ENCODE measurements at places on chromosomes 16 and 17. TPM values are rescaled to one million over a fixed set of nuclear protein-coding genes. Genes with fewer than 3 reads are reported as not detected.

- no peaks in the 10 kb centered on the region for H3K27me3 ChIP-seq
- H3K36me3 ChIP-seq, result peaks cover 78% of the 10 kb centered on the region
- H3K27ac ChIP-seq, result no peak overlapping the region
- H3K4me3 ChIP-seq, result no peak overlapping the region
- no peak for DNase-seq
- peaks cover 4% of the 10 kb centered on the region for H3K4me1 ChIP-seq
Measured at GRCh38 chr16:84071121-84071520, 28.5 kb upstream of the SLC38A8 start.

DNA sequence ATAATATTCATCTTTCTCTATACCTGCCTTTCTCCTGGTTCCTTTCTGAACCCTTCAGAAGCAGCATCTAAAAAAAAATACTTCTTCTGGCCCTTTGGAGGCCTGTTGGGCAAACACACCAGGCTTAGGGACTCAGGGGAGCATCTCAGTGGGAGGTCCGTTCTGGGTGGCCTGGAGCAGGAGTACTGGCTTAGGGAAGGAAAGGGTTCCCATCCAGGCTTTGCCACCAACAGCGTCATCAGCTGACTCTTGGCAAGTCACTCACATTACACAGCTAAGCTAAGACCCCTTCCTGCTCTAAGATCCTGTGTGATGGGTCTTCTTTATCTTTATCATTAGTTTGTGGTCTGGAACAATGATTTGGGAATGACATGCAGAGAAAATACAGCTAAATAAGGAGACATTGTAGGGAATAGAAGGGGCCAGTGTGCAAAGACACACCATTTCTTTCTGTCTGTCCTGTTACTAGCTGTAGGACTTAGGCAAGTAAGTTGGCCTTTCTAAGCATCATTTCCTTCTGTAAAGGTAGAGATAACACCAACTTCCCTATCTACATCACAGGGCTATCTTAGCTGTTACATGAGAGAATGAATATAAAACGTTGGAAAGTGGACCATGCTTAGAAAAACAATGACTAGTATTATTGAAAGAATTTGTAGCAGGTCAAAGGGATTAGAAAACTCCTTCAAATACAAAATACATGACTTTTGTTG is 9.9 kb downstream of the PCTP start:
- H3K27me3 ChIP-seq, result no peaks in the 10 kb centered on the region
- no peak overlapping the region for H3K27ac ChIP-seq
- no peak for DNase-seq
- H3K36me3 ChIP-seq, result no peaks in the 10 kb centered on the region
- no peak overlapping the region for H3K4me3 ChIP-seq

DNA sequence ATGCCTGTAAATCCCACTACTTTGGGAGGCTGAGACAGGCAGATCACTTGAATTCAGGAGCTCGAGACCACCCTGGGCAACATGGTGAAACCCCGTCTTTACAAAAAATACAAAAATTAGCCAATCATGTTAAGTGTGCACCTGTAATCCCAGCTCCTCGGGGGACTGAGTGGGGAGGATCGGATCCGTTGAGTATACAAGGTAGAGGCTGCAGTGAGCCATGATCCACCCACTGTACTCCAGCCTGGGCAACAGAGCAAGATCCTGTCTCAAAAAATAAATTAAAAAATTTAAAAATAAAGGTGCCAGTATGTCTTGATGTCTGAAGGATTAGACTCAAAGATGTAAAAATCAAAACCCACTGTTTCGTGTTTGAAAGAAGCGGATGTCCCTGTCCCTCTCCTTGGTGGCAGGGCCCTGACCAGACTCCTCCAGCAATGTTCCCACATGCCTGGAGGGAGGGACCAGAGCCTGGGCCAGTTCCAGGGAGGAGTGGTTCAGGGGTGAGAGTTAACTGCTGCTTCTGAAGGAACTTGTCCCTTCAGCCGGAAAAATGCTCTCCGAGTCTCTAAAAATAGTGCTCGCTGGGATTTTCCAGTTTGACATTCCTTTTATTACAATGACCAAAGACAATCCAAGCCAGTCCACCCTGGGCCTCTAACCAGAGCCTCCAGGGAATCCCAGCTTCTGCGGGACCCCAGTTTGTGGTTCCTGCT is 9.4 kb upstream of the CMTM4 start:
- H3K27ac ChIP-seq, result no peak overlapping the region
- no peaks in the 10 kb centered on the region for H3K4me1 ChIP-seq
- H3K27me3 ChIP-seq, result peaks cover 4% of the 10 kb centered on the region
- H3K4me3 ChIP-seq, result no peak overlapping the region
- DNase-seq, result no peak

DNA sequence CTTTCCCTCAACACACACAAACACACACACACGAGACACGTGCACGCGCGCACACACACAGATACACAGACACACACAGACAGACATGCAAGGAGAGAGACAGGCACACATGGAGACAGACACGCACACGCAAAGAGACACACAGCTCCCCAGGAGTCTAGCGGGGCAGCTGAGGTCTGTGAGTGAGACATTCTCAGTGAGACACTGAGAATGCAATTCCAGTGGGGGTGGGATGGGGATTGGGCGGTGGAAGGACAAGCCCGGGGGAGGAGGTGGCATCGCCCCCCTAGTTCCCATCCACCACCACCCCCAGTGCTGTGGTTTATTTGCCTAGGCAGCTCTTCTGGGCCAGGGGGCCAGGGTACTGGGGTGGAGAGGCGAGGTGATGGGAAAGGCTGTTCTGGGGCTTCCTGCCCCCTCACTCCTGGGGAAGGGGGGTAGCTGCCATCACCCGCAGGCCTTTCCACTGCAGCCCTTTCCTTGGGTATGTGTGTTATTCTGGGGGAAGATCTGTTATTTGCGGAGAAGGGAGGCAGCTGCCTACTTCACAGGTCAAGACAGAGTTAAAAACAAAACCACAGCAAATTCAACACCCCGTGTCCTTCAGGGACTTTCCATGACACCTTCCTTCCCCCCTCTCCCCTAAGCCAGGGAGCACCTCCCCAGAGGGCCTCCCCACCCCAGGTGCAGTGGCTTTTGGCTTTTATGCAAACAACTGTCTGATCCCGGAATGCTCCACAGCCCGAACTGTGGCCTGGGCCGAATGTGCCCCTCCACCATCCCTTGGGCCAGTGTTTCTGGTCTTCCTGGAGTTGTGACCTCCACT is 18.0 kb downstream of the GRB7 start:
- H3K27ac ChIP-seq, result peak overlapping the region; percentile 96
- peak; percentile 49 for DNase-seq
- peaks cover 83% of the 10 kb centered on the region for H3K4me1 ChIP-seq
- peak overlapping the region; percentile 13 for H3K4me3 ChIP-seq
- H3K36me3 ChIP-seq, result peaks cover 5% of the 10 kb centered on the region
- no peaks in the 10 kb centered on the region for H3K27me3 ChIP-seq

DNA sequence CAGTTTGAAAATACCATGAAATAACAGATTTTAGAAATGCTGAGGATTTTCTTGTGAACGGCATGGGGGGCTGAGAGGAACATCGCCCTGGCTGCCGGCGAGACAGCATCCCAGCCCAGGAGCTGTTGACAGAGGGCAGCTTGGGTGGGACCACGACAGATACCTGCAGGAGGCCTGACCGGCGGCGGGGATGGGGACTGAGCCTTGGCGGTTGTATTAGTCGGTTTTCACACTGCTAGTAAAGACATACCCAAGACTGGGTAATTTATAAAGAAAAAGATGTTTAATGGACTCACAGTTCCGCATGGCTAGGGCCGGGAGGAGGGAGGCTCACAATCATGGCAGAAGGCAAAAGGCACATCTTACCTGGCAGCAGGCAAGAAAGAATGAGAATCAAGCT is 82.3 kb upstream of the DNAH17 start:
- peaks cover 1% of the 10 kb centered on the region for H3K4me1 ChIP-seq
- H3K27ac ChIP-seq, result no peak overlapping the region
- H3K4me3 ChIP-seq, result no peak overlapping the region
- no peak for DNase-seq
- H3K36me3 ChIP-seq, result no peaks in the 10 kb centered on the region

DNA sequence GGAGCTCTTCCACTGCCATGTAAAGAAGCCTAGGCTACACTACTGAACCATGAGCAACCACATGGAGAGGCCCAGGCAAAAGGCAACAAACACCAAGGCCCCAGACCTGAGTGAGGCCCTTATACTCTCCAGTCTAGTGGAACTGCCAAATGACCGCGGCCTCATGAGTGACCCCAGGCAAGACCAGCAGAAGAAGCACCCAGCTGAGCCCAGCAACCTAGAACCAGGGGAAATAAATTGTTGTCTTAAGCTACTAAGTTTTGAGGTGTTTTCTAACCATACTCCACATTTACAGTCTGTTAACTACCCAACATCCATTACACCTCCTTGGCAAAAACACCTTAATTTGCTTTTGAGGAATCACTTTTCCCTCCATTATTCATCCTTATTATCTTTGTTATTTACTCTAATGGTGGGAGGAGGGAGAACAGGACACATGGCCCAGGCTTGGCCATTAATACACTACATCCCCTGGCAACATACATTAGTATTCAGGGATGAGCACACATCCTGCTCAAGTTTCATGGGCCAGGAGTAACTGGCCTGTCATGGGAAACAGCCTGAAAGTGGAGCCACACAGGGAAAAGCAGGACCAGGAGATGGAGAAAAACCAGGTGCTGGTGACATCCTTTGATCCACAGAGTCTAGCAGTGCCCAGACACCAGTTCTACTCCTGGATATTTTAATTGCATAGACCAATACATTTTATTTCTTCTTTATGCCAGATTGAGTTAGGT is 26.2 kb downstream of the SLC39A11 start:
- H3K4me3 ChIP-seq, result no peak overlapping the region
- H3K27me3 ChIP-seq, result no peaks in the 10 kb centered on the region
- H3K27ac ChIP-seq, result no peak overlapping the region
- peaks cover 5% of the 10 kb centered on the region for H3K4me1 ChIP-seq
- DNase-seq, result no peak
- peaks cover 3% of the 10 kb centered on the region for H3K36me3 ChIP-seq

DNA sequence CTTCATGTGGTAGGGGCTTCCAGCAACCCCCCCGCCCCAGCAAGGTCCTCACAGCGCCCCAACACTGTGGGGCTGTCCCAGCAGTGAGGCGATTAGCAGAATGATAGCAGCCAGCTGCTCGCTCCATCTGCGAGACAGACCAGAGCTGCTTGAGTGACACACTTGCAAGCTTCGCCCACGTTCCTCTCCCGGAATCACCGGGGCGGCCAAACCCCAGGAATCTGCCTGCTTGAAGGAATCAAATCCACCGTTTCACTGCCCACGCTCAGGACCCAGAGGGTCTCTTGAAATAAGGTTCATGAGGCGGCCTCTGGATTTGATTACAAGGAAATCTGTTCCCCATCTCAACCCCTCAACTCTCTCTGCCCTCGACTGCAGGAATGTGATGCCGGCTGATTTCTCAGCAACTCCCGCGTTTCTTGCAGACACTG is 356.0 kb downstream of the C16orf95 start:
- DNase-seq, result no peak
- no peak overlapping the region for H3K27ac ChIP-seq
- H3K27me3 ChIP-seq, result no peaks in the 10 kb centered on the region

- no peaks in the 10 kb centered on the region for H3K36me3 ChIP-seq
- H3K27me3 ChIP-seq, result peaks cover 3% of the 10 kb centered on the region
- peaks cover 15% of the 10 kb centered on the region for H3K4me1 ChIP-seq
- no peak for DNase-seq
- no peak overlapping the region for H3K27ac ChIP-seq
- H3K4me3 ChIP-seq, result no peak overlapping the region
Measured at GRCh38 chr16:85258629-85259028, 146.4 kb upstream of the CIBAR2 start.

DNA sequence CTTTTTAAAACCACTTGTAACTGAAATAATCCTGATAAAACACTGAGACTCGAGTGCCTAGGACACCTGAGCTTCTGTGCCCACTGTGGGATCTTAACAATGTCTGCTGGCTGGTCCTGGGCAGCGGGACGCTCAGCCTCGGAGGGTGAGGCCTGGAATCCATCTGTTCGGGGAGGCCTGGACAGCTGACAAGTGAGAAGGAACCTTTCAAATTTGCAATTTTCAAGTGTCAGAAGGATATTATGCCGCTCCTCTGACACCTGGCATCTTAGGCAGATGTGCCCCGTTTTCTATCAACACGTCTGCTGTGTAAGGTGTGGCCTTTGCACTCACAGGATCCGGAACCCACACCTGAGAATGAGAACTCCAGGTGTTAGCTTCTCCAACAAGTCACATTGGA is 33.1 kb upstream of the C16orf78 start:
- no peaks in the 10 kb centered on the region for H3K36me3 ChIP-seq
- H3K4me3 ChIP-seq, result no peak overlapping the region
- no peak for DNase-seq
- peaks cover 2% of the 10 kb centered on the region for H3K27me3 ChIP-seq
- H3K27ac ChIP-seq, result no peak overlapping the region

DNA sequence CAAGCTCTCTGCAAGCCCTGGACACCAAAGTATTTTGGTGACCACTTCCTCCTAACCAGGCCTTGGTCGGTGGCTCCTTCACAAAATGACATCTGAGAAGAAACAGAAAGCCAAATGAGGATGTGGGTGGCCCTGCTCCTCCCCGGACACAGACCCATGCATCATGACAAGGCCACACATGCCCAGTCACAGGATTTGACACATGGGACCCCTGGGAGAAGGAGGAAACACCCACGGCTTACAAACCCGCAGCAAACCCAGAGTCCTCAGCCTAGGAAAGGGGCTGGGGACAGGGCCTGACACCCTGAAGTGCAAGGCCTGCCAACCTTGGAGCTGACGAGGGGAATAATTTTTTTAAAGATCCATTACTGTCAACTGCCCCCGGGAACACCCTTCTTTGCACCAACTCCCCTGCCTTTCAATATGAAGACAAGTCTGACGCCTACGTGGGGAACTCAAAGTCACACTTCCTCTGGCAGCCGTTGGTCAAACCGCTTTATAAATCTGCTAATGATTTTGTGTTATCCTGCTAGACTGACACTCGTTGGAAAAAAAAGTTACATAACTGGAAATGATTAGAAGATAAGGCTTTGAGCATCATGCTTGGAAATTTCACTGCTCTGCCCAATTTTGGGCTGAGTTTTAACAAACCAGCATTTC is 41.3 kb downstream of the GAS7 start:
- H3K27me3 ChIP-seq, result no peaks in the 10 kb centered on the region
- no peak overlapping the region for H3K4me3 ChIP-seq
- no peaks in the 10 kb centered on the region for H3K36me3 ChIP-seq
- peak overlapping the region; percentile 82 for H3K27ac ChIP-seq
- H3K4me1 ChIP-seq, result peaks cover 57% of the 10 kb centered on the region

The KRT32 gene
- not detected for total RNA-seq

The MCRIP2 gene
- total RNA-seq, result 11.3 TPM

The OTOA gene
- not detected for total RNA-seq

The ITGB4 gene
- total RNA-seq, result 1.0 TPM

The HSPB9 gene
- not detected for total RNA-seq

The ANKRD40CL gene
- total RNA-seq, result not detected
